ENCODE measurements at places on chromosomes 6 and 20. TPM values are rescaled to one million over a fixed set of nuclear protein-coding genes. Genes with fewer than 3 reads are reported as not detected.
A peak's percentile ranks its signal among the peaks of the same experiment; 100 is the strongest.

The GNMT gene
- not detected for total RNA-seq

GRCh38 chr6:147099974-147100373 lies 104.2 kb upstream of the STXBP5 start:
- DNase-seq = no peak

The POFUT1 gene
- 14.0 TPM for total RNA-seq

DNA sequence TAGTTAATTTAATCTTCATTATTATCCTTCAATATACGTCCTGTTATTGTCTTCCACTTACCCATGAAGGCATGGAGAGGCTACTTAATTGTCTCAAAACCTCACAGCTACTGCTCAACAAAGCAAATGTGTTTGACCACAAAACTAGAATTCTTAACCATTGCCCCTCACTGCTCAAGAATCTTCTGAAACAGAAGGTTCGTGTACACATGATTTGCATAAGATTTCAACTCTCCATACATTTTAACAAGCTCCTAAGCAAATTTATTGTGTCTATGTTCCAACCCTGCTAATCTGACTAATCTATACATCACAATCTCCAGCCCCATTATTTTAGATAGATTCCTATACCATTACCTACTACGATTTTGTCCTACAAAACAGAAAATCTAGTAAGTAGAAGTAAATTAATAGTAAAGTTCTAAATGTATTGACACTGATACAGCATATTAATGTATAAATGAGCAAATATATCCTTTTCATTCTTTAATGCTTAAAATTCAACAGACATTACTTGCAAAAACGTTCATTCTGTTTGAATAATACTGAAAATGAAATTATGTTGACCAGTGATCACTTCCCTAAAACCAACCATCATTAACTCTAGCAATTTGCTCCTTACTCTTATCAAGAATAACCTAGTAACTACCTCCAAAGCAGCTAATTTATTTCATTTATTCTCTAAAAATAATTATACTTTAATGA lies 89.7 kb upstream of the RNF217 start:
- DNase-seq = no peak

DNA sequence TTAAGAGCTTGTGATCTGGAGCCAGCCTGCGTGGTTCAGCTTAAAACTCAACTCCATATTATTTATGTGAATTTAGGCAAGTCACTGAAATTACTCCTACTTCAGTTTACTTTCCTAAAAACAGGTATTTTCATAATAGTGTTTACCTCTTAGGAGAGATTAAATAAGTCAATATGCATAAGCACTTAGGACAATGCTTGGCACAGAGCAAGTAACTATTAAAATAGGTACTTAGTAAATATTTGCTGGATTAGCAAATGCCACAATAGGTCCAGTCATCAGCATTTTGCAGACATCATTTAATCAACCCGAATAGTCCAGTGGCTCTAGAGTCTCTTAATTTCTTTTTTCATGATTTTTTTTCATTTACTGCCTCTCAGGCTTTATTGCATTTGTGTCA lies 78.6 kb upstream of the PTPRK start:
- no peak for DNase-seq

GRCh38 chr6:55916188-55916587 lies 40.8 kb upstream of the BMP5 start:
- DNase-seq = no peak

- DNase-seq = no peak
Observed at GRCh38 chr6:34593701-34594100, 37.6 kb upstream of the SPDEF start.

GRCh38 chr6:141472162-141472928 lies 660.4 kb upstream of the GJE1 start:
- no peak for DNase-seq

The SPEF1 gene
- total RNA-seq = not detected

DNA sequence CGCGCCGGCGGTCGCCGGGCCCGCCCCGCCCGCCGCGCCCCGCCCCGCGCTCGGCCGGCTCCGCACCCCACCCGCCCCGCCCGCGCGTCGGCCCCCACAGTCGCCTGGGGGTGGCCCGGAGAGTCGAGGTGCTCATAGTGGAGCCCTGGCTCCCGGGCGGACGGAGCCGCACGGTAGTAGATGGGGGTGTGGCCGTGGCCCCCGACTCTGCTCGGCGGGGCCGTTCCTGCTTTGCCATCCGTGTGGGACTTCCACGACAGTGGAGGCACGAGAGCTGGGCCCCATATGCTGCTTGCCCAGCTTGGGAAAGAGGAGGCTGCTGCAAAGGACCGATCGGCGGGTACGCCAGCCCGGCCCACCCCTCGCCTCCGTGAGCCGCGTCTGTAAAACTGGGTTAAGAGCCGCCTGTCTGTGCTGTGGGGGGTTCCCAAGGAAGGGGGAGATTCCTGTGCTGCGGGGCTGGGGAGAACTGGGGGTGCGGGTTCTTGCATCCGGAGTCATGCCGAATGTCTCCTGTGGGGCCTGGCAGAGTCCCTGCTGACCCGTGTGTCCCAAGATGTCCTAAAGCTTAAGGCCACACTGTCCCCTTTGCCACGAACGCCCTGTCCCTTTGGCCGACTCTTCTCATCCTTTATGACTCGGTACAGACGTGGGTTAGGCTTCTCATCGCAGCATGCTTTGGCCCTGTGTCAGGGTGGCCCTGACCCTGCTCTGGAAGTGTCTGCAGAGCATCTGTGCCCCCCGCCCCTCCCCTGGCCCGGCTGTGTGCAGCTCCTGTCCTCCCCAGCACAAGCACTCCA lies at the start of gene OPRL1:
Gene OPRL1, plus strand, starts transcription at position 70 of the 800 bp plus-strand sequence. CDS start 12,639 bp downstream, outside the sequence.
- peak; percentile 62 for DNase-seq

GRCh38 chr6:157410045-157410444 lies 29.1 kb downstream of the ZDHHC14 start:
- no peak for DNase-seq

The NKX2-4 gene
- total RNA-seq = not detected

DNA sequence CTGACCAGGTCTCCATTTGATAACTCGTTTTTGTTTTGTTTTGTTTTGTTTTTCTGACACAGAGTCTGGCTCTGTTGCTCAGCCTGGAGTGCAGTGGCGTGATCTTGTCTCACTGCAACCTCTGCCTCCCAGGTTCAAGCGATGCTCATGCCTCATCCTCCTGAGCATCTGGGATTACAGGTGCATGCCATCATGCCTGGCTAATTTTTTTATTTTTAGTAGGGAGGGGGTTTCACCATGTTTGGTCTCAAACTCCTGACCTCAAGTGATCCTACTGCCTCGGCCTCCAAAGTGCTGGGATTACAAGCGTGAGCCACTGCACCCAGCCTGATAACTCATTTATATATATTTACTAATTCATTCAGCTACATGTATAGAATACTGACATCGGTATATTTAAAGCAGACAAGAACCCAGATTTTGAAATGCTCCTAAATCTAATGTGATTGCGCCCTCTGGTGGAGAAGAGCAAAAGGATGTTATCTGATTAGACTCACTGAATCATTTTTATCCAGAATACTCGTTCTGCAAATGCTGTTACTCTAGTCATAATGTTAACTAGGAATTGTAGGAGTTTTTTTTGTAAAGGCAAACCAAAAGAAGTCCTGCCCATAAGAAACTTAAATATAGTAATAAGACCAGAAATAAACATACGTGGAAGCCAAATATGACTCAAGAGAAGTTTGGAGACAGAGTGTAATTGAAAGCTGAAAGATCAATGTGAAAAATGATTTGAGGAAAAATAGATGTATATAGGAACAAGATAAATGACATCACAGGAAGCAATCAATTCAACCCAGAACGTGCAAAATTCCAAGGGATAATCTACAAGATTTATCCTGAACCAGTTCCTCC lies 5.3 kb upstream of the COL12A1 start:
- no peak for DNase-seq

DNA sequence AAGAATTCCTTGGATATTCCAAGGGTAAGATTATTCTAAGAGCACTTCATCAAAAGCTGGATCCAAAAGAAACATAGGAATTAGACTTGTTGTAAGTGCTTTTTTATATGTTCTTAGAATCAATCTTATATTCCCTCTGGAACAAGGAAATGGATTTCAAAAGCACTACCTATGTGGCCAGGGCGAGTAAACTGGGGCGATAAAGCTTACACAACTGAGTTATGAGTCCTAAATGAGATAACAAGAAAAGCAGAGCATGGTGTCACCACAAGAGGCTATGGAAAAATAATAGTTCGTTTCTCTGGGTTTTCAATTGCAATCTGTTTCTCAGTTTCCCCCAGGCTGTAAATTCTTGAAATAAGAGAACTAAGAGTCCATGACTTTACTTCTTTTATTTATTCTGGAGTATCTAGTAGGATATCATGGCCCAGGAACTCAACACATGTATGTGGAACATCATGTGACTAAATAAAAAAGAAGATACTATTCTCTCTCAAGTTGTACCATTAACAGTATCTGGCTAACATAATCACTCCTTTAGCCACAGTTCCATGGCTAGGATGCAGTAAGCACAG lies 51.5 kb downstream of the NUDT3 start:
- no peak for DNase-seq

The EFCAB8 gene
- not detected for total RNA-seq

The DNAH8 gene
- total RNA-seq = not detected

GRCh38 chr6:4010689-4011090 lies 68.2 kb downstream of the FAM217A start:
- DNase-seq = no peak

DNA sequence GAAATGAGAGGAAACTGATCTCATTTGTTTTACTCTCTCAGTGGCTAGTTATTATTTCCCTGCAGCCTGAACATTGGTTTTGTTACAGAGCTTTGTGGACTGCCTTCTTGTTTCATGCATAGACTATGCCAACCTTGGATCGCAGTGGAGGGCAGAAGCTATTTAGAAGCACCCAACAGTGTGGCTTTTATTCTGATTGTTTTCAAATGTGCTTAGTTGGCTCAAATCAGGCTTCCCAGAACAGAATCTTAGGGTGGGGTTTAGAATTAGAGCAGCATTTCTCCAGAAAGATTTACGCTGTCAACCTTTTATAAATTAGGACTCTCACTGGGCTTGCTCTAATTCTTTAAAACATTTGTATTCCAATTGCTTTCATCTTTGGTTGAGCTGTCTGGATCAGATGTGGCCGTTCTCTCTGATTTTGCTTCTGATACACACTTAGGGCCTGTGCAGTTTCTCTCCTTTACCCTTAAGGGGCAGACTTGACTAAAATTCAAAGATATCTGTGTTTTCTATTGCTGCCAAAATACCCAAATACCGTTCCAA lies 210.3 kb downstream of the BCKDHB start:
- no peak for DNase-seq

The TNNC2 gene
- 1,390 TPM for total RNA-seq

GRCh38 chr20:39855799-39856198 lies 833.2 kb downstream of the MAFB start:
- DNase-seq = no peak

The RAET1G gene
- 1.1 TPM for total RNA-seq
